ENCODE measurements at places on chromosomes 6 and 20.

- H3K27ac ChIP-seq = no peak overlapping the region
- H3K4me3 ChIP-seq = no peak overlapping the region
- DNase-seq = no peak
- no peaks in the 10 kb centered on the region for H3K4me1 ChIP-seq
- no peaks in the 10 kb centered on the region for H3K36me3 ChIP-seq
Measured at GRCh38 chr20:20173254-20173653, 120.9 kb downstream of the CFAP61 start.

DNA sequence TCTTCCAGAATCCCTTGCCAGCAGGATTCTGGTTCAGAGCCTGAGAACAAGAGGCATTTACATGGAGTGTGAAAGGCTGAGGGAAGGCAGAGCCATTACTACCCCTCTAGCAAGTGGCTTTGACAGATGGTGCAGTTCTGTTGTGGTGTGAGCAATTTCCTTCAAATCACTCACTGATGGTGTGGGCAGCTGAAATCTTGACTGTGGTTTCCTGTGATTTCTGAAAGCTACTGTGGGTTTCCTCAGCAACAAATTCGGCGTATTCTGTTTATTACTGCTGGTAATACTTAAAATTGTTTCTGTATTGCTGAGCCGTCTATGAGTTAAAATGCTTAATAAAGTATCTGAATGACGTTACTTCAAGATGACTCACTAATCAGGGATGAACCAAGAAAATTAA lies 181.5 kb upstream of the TCF21 start:
- H3K27ac ChIP-seq = no peak overlapping the region
- no peaks in the 10 kb centered on the region for H3K4me1 ChIP-seq
- H3K4me3 ChIP-seq = no peak overlapping the region
- no peak for DNase-seq

DNA sequence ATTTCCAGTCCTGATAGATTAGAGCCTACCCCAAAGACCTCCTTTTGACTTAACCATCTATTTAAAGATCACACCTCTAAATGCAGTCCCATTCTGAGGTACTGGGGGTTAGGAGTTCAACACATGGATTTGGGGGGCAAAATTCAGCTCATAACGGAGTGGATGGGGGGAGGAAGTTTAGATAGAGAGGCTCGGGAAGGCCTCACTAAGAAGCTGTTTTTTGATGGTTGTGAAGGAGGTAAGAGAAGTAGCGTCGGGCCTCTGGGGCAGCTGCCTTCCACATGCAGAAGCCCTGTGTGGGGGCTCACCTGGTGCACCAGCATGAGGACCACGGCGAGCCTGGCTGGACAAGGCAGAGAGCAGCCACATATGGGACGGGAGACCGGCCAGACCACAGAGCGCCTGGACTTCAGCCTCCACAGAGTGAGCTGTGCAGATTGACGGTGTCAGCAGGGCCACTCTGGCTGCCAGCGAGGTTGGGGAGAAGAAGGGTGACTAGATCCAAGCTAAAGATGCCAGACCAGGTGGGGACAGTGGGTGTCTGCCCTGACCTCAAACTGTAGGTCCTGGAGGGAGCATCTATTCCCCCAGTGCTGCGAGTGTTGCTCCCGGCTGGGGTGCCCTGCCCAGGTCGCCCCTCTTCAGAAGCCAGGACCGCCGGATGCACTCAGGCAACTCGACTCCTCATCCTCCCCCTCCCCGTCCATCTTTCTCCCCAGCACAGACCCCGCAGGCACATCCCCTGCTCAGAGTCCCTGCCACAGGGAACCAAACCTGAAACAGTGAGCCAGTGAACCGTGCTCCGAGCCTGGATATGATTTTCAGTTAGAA lies 5.1 kb upstream of the SYNJ2 start:
- no peaks in the 10 kb centered on the region for H3K4me1 ChIP-seq
- H3K36me3 ChIP-seq = no peaks in the 10 kb centered on the region
- H3K27ac ChIP-seq = no peak overlapping the region
- no peak overlapping the region for H3K4me3 ChIP-seq
- H3K27me3 ChIP-seq = no peaks in the 10 kb centered on the region

- no peak overlapping the region for H3K4me3 ChIP-seq
- H3K36me3 ChIP-seq = no peaks in the 10 kb centered on the region
- H3K27me3 ChIP-seq = no peaks in the 10 kb centered on the region
- no peak for DNase-seq
Measured at GRCh38 chr20:34385464-34385863, 22.4 kb downstream of the ITCH start.

DNA sequence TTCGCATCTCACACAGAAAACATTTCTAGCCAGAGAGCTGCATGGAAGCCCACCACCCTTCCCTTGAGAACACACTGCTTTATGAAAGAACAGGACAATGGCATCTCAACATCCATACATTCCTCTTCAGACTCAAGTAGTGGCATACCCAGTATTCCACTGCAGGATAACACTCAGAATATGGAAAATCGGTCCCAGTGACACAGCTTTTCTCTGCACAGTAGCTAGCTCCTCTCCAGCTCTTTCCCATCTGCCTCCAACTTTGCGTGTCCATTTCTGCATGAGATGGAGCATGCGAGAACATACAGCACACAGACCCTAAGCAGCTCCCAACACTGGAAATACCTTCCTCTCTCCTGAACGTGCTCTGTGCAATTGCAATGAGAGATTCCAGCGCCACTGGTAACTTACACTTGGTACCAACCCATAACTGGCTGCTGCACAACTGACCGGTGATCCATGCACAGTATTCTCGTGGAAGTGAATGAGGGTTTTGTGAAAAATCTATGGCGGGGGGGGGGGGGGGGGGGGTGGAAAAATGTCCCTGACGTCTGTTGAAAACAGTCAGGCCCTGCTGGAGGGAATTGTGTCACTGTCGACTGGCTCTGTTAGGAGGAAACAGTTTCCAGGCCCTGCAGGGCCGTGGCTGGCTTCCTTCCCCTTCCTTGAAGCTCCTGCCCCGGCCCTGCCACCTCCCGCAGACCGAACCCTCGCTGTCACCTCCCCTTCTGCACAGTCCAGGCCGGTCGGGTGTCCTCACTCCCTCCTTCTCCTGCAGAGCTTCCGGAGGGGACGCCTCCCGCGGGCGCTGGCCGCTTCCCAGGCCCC lies 265.9 kb upstream of the QKI start:
- no peak overlapping the region for H3K4me3 ChIP-seq
- no peaks in the 10 kb centered on the region for H3K27me3 ChIP-seq
- no peaks in the 10 kb centered on the region for H3K4me1 ChIP-seq
- no peak for DNase-seq
- H3K36me3 ChIP-seq = no peaks in the 10 kb centered on the region

- no peaks in the 10 kb centered on the region for H3K27me3 ChIP-seq
- DNase-seq = no peak
- no peak overlapping the region for H3K4me3 ChIP-seq
- H3K4me1 ChIP-seq = no peaks in the 10 kb centered on the region
- no peak overlapping the region for H3K27ac ChIP-seq
Measured at GRCh38 chr6:91782802-91783201, 1195.9 kb upstream of the MAP3K7 start.

DNA sequence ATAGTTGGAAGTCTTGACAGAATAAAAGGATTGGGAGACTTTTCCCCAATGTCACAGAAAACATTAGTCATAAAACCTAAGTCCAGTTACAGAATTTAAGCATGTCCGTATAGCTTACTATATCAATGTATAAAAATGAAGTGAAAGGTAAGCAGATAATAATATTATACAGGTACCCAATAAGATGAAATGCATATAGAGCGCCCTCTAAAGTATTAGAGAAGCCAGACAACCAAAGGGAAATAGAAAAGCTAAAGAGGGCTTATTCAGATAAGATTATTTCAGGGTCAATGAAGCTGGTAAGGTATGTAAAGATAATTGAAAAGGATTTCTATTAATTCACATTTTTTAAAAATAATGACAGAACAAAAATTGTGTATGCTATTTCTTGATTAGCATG lies 947.7 kb upstream of the MAP3K7 start:
- H3K4me1 ChIP-seq = no peaks in the 10 kb centered on the region
- no peaks in the 10 kb centered on the region for H3K36me3 ChIP-seq
- no peak overlapping the region for H3K4me3 ChIP-seq
- DNase-seq = no peak

DNA sequence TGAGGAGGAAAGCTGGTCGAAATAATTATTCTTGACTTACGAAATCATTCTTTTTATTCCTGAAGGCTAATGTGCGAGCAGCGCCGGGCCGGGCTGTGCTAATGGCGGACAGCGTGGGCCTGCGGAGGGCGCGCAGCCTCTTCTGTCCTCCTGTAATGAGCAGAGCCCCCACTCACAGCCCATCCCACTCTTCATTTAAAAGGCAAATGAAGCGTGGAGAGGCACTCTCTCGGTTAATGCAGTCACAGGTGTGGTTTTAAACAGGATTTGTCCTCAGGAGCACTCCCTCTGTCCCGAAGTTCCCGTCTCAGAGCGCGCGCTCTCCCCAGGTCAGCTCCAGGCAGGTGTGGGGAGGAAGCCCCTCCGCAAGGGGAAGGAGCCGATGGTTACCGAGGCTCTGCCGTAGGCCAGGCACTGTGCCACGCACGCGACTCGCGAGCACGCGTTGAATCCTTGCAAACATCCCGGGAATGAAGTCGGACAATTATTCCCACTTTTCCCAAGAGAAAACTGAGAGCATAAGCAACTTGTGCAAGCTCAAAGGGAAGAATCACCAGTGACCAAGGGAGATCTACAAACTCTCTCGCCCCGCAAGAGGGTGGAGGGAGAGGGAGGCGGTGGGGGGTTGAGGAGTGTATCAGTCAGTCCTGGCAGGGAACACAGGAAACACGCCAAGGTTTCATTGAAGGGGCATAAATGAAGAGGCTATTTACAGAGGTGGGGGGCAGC lies 35.5 kb upstream of the ZFAND3 start:
- peak overlapping the region; percentile 68 for H3K27ac ChIP-seq
- H3K27me3 ChIP-seq = no peaks in the 10 kb centered on the region
- H3K36me3 ChIP-seq = no peaks in the 10 kb centered on the region
- H3K4me1 ChIP-seq = no peaks in the 10 kb centered on the region
- DNase-seq = peak; percentile 49
- H3K4me3 ChIP-seq = peak overlapping the region; percentile 49

DNA sequence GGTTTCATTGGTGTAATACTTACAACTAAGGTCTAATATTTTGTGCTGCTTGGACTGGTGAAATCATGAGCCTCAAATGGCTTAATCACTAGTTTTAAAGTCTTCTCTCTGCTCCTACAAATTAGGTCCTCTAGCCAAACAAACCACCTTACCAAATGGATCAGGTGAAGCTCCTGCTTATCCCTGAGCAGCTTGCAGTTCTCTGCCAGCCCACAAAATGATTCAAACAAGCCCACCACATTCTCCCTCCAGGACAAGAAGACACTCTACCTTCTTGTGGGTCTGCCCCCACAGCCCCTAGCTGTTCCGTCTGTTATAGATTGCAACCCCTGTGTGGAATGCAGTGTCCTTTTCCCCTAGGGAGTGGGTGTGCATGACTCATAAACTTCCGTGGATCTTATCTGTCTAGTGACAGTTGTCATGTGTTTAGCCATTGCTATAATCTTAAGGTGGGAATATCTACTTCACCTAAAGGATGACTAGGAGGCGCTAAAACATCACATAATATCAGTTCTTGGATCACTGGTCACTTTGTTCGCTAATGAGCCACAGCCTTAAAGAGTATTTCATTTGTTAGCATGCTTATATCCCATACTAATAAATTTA lies 940.5 kb upstream of the MANEA start:
- no peak overlapping the region for H3K27ac ChIP-seq
- H3K4me1 ChIP-seq = no peaks in the 10 kb centered on the region
- no peak overlapping the region for H3K4me3 ChIP-seq

DNA sequence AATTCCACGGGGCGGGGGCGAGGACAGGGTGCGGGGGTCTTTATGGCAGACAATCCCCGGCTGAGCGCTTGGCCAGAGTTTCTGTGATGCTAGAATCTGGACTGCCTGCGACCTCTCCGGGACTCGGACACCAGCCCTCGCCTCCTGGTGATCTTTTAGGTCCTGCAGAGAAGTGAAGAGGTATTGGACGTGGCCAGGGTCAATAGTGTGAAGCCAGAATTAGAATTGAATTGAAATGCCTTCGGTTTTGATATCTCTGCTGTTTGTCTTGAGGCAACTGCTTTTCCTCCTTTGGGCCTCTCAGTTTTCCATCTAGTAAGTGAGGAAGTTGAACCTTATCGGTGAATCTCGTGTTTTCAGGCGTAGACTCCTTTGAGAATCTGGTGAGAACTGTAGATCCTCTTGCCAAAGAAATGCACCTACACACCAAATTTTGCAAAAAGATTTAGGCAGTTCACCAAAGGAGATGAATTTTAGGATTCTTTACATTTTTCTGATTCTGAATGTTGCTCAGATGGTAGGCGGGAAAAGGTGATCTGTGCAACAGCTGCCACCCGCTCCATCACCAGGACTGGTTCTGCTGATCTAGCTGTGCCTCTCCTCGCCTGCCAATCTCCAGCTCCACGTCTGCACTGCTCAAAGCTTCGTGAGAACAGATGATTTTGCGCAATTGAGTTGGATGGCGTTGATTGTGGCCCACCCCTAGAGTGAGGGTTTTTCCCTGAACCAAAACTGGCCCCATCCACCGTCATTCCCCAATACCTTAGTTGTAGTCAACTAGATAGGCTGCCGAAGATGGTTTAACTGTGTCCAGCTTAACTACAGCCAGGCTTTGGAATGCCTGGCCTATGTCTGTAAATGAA lies 837 bp upstream of the OSER1 start:
- no peaks in the 10 kb centered on the region for H3K36me3 ChIP-seq
- peak overlapping the region; percentile 92 for H3K27ac ChIP-seq
- peaks cover 4% of the 10 kb centered on the region for H3K4me1 ChIP-seq

- no peaks in the 10 kb centered on the region for H3K36me3 ChIP-seq
- no peak overlapping the region for H3K4me3 ChIP-seq
- H3K4me1 ChIP-seq = no peaks in the 10 kb centered on the region
- H3K27me3 ChIP-seq = no peaks in the 10 kb centered on the region
- H3K27ac ChIP-seq = no peak overlapping the region
- no peak for DNase-seq
Measured at GRCh38 chr20:22920898-22921297, 114.2 kb upstream of the SSTR4 start.

GRCh38 chr6:75563032-75563431 lies 38.6 kb upstream of the SENP6 start:
- no peaks in the 10 kb centered on the region for H3K4me1 ChIP-seq
- H3K36me3 ChIP-seq = no peaks in the 10 kb centered on the region
- no peak for DNase-seq
- no peaks in the 10 kb centered on the region for H3K27me3 ChIP-seq

- no peaks in the 10 kb centered on the region for H3K36me3 ChIP-seq
- no peaks in the 10 kb centered on the region for H3K27me3 ChIP-seq
- H3K4me1 ChIP-seq = no peaks in the 10 kb centered on the region
- H3K27ac ChIP-seq = no peak overlapping the region
- DNase-seq = no peak
Measured at GRCh38 chr6:36459501-36459900, 16.7 kb downstream of the KCTD20 start.

GRCh38 chr20:17721802-17722486 lies 22.2 kb downstream of the BANF2 start:
- H3K27me3 ChIP-seq = no peaks in the 10 kb centered on the region
- no peak overlapping the region for H3K27ac ChIP-seq
- H3K4me3 ChIP-seq = no peak overlapping the region
- DNase-seq = no peak

DNA sequence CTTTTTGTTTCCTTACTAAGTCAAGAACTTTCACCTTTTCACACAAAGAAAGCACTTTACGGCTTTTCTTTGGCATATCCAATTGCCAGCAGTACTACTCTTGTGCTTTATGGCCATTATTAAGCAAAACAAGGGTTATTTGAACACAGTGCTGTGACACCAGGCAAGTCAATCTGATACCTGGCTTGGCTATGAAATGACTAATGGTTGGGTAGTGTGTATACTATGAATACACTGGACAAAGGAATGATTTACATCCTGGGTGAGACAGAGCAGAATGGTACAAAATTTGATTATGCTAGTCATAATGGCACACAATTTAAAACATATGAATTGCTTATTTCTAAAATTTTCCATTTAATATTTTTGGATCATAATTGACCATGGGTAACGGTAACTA lies 22.1 kb upstream of the ADGRF1 start:
- no peaks in the 10 kb centered on the region for H3K27me3 ChIP-seq
- no peak overlapping the region for H3K4me3 ChIP-seq
- no peaks in the 10 kb centered on the region for H3K36me3 ChIP-seq
- no peaks in the 10 kb centered on the region for H3K4me1 ChIP-seq
- no peak overlapping the region for H3K27ac ChIP-seq
- no peak for DNase-seq

Measured in uterus (tissue), 4 donors.